ENCODE measurements at places on chromosomes 3 and 15. TPM values are rescaled to one million over a fixed set of nuclear protein-coding genes. Genes with fewer than 3 reads are reported as not detected.

The FRMD4B gene
- total RNA-seq = 62.4 TPM

The STRIT1 gene
- not detected for total RNA-seq

The SLC9C1 gene
- not detected for total RNA-seq

The CCR3 gene
- total RNA-seq = not detected

The COL6A5 gene
- 4.5 TPM for total RNA-seq

The LRRC58 gene
- 19.5 TPM for total RNA-seq

The MYO9A gene
- 73.8 TPM for total RNA-seq

The OXSR1 gene
- 29.2 TPM for total RNA-seq

The CPNE9 gene
- 0.44 TPM for total RNA-seq
